Activated CD4-positive, CD25-positive, alpha-beta regulatory T cell (primary cell): ENCODE measurements at places on chromosomes 5 and 9.

- no peak for DNase-seq
These were observed 92.9 kb upstream of the MAST4 start for GRCh38 chr5:66503203-66503789.

DNA sequence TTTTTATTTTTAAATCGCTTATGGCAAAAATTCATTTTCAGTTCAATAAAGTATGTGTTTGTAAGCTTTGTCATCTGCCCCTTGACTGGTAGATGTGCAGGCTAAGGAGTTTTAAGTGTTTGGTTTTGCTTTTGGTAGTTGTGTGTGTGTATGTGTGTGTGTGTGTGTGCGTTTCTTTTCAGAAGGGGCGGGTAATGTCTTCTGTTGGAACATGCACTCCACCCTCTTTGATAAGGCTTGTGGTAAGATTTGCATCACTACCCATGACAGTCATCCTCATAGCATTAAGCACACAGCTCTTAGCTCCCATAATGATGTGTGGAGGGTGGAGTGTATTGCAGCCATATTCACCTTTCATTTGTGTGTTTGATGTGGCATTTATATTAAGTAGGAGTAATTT lies 92.1 kb upstream of the FSD1L start:
- no peak for DNase-seq

GRCh38 chr5:144122641-144123040 lies 47.8 kb downstream of the YIPF5 start:
- no peak for DNase-seq

GRCh38 chr5:123756816-123757215 lies 244.8 kb downstream of the CSNK1G3 start:
- no peak for DNase-seq

GRCh38 chr9:135704483-135704882 lies 2.5 kb downstream of the KCNT1 start:
- no peak for DNase-seq

DNA sequence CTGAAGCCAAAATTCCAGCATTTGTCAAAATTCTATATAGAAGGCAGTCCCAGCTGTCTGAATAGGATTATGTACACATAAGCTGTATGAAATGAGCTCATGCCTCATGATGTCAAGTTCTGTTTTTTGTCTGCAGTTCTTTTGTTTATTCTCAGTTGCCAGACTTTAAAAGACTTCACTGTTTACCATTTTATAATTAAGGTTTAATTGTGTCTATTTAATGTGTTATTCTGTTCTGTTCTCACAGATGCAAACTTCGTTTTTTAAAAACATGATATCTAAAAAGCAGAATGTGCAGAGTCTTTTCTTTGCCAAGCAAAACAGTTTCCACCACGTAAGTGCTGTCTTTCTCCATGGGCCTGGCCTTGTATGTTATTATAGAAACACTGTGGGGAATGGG lies 31.1 kb downstream of the ERAP1 start:
- no peak for DNase-seq

GRCh38 chr5:96247097-96247701 lies 185.8 kb downstream of the PCSK1 start:
- no peak for DNase-seq

GRCh38 chr5:151598984-151599383 lies 7.9 kb upstream of the FAT2 start:
- no peak for DNase-seq

DNA sequence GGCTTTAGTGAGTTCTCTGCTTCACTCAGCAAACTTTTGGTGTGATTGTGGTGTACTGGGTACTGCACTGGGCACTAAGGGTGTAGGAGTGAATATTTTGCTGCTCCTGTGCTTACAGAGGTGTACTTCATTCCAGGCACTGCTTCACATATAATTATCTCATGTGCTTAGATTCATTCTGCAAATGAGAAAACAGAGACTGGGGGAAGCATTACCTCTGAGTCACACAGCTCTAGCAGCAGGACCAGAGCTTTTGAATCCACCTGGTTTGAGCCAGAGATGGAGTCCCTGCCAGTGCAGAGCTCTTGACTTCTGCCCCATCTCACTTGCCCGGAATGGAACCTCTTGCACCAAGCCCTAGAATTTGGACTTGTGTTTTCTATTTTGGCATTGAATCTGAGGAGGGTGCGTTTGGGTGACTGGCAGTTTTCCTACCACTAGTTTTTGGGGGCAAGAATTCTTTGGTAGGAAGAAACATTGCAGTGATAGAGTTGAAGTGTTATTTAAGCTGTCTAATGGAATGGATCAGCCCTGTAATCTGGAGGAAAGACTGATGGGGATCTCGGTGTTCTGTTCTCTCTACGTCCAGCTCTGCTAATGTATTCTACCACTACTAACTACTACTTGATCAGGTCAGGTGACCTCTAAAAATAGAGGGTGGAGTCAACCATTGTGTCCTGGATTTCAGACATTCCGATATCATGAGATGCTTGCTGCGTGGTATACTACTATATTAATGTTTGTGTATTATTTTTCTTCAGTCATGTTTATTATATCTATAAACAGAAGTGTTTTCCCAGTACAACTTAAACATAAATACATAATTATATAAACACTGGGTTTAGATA lies 2.5 kb downstream of the ARHGAP26 start:
- no peak for DNase-seq

DNA sequence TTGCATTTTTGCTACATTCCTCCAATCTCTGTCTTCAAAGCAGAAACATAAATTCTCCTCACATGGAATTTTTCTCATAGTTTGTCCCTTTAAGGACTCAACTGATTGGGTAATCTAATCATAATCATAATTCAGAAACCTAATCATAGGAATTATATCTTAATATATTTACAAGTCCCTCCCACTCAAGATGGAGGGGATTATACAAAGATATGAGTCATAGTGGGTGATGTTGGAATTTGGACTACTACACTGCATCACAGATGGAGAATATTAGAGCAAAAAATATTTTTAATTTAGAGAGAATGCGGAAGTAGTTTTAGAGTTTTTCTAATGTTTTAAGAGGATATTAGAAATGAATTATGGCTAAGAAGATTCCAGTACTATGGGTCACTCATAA lies 1034.0 kb downstream of the DTWD2 start:
- DNase-seq = no peak

DNA sequence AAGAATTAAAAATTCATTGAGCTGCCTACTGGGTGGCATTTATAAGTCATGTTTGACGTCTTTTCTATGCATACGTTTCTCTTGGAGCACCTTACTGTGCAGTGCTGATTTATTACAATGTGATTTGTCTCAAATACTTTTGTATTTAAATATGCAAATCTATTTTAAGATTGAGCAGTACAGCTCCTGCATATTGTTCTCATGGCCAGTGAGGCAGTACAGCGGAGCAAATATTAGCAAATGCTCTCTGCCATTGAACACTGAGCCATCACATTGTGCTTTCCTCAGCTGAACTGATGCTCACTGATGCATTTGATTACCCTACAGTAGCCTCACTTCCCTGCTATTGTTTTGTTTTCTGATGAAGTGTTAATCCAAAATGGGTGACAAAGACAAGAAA lies 149.6 kb downstream of the HTR1A start:
- no peak for DNase-seq

DNA sequence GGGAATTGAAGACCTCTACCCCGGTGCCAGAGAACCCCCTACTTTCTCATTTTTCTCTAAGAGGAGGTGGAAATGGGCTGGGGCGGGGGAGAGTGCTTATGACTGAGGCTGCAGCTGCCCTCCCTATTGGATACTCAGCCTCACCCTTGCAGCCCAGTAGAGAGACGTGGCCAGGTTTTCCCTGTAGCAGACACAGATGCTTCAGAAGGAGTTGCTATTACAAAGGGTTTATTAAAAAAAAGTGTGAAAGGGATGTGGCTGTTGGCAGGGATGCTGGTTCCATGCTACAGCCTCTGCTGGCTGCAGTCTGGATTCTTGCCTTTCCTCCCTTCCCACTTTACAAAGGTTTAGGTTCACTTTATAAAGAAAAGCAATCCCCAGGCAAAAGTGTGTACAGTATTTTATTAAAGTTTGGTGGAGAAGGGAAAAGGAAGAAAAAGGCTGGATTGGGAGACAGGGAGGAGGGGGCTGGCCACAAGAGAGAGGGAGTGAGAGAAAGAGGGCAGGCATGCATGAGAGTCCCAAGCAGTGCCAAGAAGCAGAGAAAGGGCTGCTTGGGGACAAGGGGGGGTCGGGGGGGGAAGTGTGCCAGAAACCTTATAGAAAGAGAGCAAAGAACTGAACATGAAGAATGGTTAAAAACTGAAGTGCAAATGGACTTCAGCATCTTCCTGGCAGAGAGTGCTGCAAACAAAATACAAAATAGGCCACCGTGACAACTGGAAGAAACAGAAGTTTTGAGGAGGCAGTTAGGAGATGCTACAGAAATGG lies 29.5 kb upstream of the NFIB start:
- DNase-seq = no peak

DNA sequence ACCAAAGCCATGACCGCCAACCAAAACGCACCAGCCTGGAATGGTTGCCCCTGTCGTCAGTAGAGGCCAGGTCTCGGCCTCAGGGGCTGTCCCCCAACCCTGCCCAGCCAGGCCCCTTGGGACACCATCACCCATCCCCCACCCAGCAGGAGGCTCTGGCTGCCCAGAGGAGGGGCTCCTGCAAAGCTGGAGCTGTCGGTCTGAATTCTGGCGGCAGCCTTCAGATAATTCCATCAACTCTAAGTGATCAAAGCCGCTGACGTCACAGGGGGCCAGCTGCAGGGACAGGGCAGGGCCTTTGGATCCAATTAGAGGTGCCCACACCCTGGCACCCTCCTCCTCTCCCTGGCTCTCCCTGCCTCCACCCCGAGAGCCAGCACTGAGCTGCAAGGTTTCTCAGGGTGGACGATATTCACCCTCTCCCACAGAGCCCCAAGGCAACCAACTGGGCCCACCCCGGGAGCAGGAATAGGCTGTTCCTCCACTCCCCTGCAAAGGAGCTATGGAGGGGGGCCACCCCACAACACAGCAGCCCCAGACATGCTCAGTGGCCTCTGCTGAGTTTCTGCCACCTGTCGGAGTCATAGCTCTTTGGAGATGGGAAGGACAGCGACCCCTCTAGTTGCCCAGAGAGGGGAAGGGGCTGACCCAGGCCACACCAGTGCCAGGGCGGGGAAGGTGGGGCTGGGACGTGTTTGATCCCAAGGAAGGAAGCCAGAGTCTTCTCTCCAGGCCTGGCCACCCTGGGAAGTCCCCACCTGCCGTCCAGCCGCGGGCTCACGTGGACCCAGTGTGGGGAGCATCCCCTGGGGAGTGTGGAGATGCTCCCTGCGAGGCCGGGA lies 78.4 kb downstream of the NTNG2 start:
- DNase-seq = no peak

GRCh38 chr5:68147659-68148058 lies 67.9 kb upstream of the PIK3R1 start:
- no peak for DNase-seq

GRCh38 chr9:11931751-11932150 lies 761.4 kb upstream of the TYRP1 start:
- DNase-seq = no peak

DNA sequence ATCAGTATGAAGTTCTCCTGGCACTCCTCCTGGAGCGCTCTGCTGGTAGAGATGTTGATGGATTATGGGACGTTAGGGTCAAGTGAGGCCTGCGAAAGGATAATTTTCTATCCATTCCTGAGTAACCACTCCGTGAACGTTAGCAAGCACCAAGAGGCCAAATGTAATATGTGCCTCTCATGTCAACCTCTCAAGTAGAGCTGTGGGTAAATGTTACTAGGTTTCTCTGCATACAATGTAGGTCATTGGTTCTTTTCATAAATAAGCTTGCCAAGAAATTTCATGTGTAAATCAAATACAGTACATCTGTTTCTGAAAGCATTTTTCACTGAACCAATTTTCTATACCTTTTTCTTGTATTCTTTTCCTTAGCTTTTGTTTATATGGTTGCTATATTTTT lies 126.3 kb downstream of the KDM4C start:
- no peak for DNase-seq

DNA sequence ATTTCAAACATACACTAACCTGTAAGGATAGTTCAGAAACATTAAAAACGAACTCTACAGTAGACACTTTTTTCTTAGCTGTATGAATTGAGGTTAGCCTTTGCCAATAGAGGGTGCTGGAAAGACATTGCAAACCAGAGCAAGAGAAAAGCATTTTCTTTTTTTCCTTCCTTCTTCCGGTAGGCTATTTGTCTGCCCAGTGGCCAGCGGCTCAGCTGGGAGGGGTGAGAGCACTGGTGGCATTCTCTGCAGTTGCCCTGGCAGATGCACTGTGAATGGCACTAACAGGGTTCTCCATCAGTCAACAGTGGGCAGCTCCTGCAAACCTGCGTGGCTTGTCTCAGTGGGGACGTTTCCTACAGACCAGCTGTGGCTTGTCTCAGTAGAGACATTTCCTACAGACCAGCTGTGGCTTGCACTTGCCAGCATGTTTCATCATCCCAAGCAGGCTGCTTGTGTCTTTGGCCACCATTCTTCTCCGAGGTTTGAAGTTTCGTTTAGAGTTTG lies 984.5 kb upstream of the CDH18 start:
- no peak for DNase-seq

DNA sequence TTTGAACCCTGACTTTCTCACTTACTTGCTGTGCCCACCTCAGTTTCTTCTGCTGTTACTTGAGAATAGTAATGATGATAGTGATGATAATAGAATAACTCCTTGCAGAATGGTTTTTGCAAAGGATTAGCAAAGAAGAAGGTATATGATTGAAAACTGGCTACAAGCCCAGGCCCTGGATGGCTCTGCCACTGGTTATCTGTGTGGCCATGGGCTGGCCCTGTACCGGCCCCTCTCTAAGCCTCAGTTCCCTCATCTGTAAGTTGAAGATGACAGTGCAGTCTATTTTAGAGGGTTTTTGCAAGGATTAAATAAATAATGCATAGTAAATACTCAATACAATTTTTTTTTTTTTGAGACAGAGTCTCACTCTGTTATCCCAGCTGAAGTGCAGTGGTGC lies 6.2 kb downstream of the TTLL11 start:
- DNase-seq = no peak
